ENCODE measurements at places on chromosomes 2 and 18. TPM values are rescaled to one million over a fixed set of nuclear protein-coding genes. Genes with fewer than 3 reads are reported as not detected.

SP9 gene
- total RNA-seq: not detected

C2orf66 gene
- total RNA-seq: not detected

GRCh38 chr2:45714679-45715078 lies 63.2 kb downstream of the PRKCE start:
- no peak for DNase-seq

DNA sequence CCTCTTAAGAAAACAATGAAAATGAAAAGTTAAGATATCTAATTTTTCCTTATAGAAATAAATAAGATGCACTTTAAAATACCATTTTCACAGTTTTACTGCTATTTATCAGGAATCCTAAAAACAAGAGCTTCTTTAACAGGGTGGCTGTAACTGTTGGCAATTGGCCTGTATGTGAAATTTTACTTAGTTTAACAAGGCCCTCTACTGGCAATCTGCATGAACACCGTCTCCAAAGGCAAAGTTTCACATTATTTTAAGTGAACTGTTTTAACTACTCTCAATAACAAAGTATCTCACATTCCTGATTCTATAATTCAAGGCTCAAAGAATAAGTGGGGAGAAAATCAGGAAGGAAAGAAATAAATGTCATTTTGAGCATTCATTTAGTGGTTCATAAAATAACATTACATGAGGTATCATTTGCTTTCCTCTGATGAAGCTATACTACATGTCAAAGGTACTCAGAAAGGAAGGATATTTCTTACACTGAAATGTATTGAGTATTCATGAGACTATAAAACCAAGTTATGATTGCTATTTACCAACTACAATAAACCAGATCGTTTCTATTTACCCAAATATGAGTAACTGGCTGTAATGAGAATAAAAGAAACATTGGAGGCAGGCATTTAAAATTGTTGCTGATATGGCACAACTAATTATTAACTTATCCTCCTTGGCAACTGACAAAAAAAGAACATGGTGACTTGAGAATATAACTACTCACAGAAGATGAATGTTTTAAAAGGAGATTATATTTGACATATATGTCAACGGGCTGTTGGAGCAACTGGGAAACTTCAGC lies 7.0 kb downstream of the NCKAP5 start:
- no peak for DNase-seq
